Fibroblast of the aortic adventitia (primary cell): ENCODE measurements at places on chromosomes 11 and 22. TPM values are rescaled to one million over a fixed set of nuclear protein-coding genes. Genes with fewer than 3 reads are reported as not detected.

KLHDC7B gene
- 1.1 and 2.4 TPM in 2 replicates for total RNA-seq

CATSPER1 gene
- total RNA-seq, result not detected in 2 replicates

SLC22A8 gene
- total RNA-seq, result not detected in 2 replicates

GRK3 gene
- 1.3 and 1.6 TPM in 2 replicates for total RNA-seq

DDTL gene
- 0.81 and 1.8 TPM in 2 replicates for total RNA-seq

KRTAP5-7 gene
- 0.09 and 0.33 TPM in 2 replicates for total RNA-seq

GRIK4 gene
- not detected in 2 replicates for total RNA-seq

OR8D1 gene
- total RNA-seq, result not detected in 2 replicates

USP35 gene
- total RNA-seq, result 10.2 and 32.2 TPM in 2 replicates

SLCO2B1 gene
- total RNA-seq, result 2.0 TPM in 1 of 2 replicates, not detected in the other

MYRF gene
- 0.16 and 0.18 TPM in 2 replicates for total RNA-seq
